Transverse colon (tissue), 4 donors: ENCODE measurements at places on chromosomes 6 and 20. TPM values are rescaled to one million over a fixed set of nuclear protein-coding genes. Genes with fewer than 3 reads are reported as not detected.

GRCh38 chr20:41664584-41664983 is 46.4 kb upstream of the CHD6 start:
- H3K4me1 ChIP-seq, result no peaks in the 10 kb centered on the region
- H3K27me3 ChIP-seq, result no peaks in the 10 kb centered on the region
- H3K27ac ChIP-seq, result no peak overlapping the region
- no peak overlapping the region for H3K4me3 ChIP-seq

MYT1 gene
- not detected for total RNA-seq

SIRPD gene
- not detected for total RNA-seq

KCNQ5 gene
- total RNA-seq, result 0.48 TPM

PHACTR1 gene
- total RNA-seq, result 1.2 TPM
